ENCODE measurements at places on chromosomes 3 and 15.

DNA sequence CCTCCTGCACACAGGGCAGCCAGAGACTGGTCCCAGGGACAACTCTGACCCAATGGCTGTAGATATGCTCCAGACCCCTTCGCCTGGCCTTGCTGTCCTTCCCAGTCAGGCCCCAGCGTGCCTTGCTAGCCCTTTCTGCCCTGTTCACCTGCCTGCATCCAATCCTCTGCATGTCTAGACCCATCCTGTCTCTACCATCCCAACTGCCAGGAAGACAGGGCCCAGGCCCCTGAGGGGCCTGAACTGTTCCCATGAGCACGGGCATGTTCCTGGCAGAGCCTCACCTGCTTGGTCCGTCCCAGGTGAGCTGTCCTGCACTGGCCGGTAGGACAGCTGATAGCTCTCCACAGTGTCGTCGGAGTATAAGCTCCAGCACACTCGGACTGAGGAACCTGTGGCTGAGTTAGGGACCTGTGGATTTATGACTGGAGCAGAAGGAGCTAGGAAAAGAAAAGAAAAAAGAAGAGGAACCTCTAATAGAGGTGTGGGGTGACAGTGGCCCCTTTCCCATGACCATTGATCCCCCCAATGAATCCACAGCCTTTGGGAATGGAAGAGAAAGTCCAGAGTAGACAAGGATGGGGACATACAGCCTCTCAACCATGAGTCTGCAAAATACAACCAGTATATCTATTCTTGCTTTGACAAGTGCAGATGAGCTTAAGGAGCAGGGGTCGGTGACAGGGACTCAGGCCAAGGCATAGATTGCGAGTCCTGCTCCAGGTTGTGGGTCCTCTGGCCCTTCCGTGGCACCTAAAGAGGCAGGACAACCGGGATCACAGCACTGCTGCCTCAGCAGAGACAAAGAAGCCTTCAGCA is 33.9 kb downstream of the FSD2 start:
- DNase-seq: no peak

DNA sequence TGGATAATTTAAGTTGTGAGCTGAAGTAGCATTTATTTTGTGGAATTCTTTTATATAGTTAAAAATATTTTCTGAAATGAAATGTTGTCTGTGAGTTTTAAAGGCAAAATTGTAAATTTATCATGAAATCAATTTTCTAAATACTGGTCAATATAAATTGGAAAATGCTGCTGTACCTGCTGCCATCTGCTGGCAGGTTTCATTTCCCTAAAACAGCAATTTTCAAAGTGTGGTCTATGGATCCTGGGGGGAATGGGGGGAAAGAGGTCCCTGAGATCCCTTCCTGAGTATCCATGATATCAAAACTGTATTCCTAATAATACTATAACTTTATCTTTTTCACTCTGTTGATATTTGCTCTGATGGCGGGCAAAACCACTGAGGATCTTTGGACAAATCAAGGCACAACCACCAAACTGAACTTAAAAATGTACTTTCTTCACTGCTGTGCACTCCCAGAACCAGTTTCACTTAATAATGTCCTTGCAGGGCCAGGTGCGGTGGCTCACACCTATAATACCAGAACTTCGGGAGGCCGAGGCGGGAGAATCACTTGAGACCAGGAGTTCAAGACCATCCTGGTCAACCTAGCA is 17.2 kb upstream of the CCR4 start:
- DNase-seq: no peak

DNA sequence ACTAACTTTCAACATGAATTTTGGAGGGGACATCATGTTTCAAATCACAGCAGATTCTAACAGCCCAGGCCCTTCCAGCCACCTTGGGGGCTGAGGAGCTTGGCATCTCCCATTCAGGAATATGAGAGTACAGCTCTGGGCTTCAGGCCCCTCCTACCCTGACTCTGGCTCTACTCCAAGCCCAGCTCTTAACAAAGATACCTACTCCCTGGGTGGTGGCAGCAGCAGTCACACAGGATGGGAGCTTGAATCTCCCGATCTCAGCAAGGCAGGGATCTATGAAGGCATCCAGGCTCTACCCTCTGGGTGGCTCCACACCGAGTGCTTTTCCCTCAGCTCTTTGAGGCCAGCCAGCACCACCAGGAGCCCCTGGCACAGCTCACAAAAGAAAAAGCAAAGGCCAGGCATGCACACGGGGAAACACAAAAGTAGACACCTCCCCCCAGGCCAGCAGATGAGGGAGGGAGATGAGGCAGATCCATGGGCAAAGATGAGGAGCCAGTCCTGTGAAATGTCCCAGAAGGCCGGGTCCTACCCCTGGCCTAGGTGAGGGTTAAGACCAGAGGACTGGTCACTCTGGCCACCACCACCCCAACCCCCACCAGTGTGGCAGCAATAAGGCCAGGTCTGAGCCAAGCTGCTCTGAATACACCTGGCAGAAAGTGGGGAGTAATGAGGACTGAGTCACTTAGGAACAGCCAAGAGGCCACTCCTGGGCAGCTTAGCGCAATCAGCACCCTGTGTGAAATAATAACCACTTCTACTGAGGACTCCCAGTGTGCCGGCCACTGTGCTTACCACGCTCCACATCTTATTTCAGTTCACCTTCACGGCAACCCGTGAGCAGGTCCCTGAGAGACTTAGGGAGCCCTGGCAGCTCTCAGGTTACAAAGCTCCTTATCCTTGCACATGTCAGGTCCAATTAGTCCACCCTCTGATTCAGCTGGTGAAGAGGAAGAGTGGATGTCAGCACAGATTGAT is 24.3 kb downstream of the PLA2G4F start:
- no peak for DNase-seq

DNA sequence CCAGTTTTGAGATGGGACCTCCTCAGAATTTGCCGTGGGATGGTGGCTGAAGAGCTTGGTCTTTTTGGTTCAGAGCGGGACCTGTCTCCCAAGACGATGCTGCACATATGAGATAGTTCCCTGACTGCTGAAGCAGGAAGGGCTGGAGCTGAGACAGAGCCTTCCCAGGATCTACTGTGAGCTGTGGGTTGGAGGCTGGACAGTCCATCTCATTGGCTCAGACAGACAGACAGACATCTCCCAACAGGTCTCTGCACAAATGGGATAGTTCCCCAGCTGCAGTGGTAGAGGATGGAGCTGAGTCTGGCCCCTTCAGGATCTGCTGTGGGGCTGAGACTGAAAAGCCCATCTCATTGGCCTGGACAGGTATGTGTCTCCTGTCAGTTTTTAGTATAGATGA is 1145.6 kb upstream of the CADM2 start:
- no peak for DNase-seq

DNA sequence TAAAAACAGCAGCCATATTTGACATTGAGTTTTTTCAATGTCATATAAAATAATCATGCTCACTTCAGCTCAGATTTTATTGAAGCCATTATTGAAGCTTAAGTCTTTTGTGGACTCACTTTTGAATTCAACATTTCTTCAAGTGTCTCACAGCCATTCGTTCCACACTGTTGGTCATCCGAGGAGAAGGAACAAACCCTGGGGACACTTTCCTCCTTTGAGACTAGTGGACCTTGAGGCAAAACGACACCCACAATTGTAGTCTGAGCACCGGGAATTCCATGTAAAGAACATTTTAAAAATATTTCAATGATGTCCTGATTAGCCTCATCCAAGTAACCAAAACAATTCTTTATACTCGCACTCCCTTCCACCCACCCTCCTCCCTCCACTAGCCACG is 174.7 kb downstream of the CD47 start:
- DNase-seq: no peak

DNA sequence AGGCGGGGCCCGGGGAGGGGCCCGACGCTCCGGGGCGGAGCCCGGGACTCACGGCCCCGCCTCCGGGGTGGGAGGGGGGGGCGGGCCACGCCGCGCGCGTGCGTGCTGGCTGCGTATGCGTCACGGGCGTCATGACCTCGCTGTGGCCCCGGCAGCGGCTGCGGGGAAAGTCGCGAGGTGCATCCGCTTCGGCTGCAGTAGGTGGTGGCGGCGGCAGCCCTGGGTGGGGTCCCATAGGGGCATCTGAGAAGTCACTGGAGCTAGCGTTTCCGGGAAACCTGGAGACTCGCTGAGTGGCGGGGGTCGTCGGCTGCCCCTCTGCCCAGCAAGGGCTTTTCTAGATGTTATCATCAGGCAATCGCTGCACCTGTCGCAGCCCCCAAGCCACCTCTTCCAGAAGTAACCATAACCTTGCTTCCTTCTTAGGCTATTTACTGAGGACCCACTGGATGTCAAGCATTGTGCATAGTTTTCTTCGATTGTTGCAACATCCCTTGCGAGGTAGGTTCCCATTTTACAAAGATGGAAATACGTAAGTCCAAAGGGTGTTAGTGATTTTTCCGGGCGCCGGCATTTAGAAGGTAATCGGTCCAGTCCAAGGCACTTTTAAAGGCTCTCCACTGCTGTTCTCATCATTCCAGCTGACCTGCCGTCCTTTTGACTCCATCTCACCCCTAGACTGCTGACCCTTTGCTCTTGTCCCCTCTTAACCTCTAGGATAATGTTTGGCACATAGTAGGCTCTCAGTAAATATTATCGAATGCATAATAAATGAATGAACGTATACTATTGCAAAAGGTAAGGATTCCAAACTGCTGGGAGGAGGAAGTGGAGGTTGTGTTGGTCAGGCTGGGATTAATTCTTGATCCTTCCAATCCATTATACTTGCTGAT is at the start of gene GDPGP1:
GDPGP1 (plus strand) TSS at position 114 of the 893 bp plus-strand sequence. CDS start 6,700 bp downstream, outside the sequence.
- no peak for DNase-seq

- DNase-seq: no peak
Measured at GRCh38 chr15:65263313-65263712, 23.4 kb downstream of the PARP16 start.
